ENCODE measurements at places on chromosomes 12 and 14.

GRCh38 chr14:91753501-91754128 is 21.7 kb upstream of the CATSPERB start:
- no peak for DNase-seq

- no peak for DNase-seq
These were observed 2.5 kb upstream of the C1QL4 start for GRCh38 chr12:49339464-49339861.

GRCh38 chr12:93144109-93144508 is 215.0 kb upstream of the EEA1 start:
- no peak for DNase-seq

GRCh38 chr12:65477721-65478120 is 199.2 kb downstream of the MSRB3 start:
- no peak for DNase-seq

GRCh38 chr12:88764781-88765480 is 184.7 kb upstream of the KITLG start:
- DNase-seq, result no peak

DNA sequence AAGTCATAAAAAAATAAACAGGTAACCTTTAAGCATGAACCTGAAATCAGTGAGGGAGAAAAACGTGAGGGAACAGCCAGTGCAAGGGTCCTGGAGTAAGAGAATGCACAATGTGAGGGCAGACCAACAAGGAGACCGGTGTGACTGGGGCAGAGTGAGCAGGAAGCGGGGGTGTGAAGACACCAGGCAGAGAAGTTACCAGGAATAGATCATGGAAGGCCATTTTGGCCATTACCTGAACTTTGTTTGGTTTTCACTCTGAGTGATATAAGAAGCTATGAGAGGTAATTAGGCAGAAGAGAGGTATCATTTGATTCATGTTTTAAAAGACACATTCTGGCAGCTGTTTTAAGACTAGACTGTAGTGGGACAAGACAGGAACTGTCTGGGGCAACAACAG is 15.0 kb downstream of the PAH start:
- no peak for DNase-seq

- no peak for DNase-seq
These were observed 62.5 kb downstream of the MED13L start for GRCh38 chr12:116215023-116215422.

DNA sequence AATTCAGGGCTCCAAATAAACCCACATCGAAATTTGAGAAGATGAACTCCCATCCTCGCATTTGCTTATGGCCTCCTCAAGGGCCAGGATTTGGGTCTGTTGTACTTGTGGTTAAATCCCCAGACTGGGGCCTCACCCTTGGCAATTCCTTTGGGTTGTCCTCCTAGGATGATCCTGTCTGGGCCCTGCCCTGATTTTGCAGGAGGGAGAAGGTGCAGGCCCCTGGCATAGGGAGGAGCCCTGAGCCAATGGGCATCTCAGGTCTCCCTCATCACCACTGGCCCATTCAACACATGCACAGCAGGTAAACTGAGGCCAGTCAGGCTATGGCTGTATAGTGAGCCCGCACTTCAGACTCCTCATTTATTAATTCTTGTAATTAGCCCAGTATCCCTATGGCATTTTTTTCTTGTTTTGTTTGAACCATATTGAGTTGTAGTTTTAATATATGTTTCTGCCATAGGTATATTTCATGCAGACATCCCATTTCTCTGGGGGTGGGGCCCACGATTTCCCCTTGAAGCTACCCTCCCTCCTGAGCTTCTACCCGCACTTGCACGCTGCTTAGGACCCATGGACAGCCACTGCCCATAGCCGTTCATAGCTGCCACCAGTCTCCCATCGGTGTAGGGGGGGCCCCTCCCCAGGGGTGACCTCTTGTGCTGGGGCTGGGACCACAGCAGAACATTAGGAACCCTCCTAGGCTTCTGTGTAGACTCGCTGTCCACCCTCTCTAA is 67.1 kb upstream of the DDX11 start:
- DNase-seq, result no peak

- DNase-seq, result no peak
These were observed 33.2 kb downstream of the RFLNA start for GRCh38 chr12:124328116-124328515.

GRCh38 chr12:42448841-42449240 is 122.9 kb downstream of the PPHLN1 start:
- no peak for DNase-seq

GRCh38 chr12:105166736-105167135 is 59.2 kb downstream of the WASHC4 start:
- no peak for DNase-seq
